ENCODE measurements at places on chromosomes 1 and 21.

DNA sequence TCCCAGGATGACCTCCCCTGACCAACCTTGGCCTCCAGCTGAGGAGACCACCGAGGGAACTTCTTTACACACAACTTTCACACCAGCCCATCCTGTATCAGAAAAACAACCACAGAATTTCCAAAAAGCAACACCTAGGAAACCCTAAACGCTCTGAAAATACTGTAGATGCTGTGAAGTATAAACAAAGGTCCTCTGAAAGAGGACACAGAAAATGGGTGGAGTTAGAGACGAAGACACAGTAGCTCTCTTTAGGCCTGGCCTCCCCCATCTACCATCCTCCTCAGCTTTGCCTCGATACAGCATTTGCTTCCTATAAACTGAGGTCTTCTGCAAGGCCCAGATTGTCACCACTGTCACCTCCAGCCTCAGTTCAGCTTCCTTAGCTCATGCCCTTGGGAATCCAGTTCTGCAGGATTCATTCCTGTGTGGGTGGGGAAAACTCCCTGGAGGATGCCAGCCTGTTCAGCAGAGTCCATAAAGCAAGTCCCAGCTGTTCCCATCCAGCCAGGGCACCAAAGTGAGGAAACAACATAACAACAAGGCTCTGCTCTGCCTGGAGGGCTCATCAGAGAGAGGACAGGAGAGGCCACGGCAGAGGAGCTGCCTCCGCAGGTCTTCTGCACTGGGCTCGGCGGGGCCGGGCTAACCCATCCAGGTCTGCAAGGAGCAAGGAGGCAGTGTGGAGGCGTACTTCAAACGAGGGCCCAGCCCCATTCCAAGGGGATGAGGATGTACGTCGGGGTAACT is 15.0 kb downstream of the PIK3C2B start:
- no peak for DNase-seq

GRCh38 chr1:115746021-115746690 is 22.4 kb downstream of the CASQ2 start:
- DNase-seq, result no peak

- DNase-seq, result no peak
Measured at GRCh38 chr1:229993060-229993459, 74.0 kb upstream of the GALNT2 start.

- no peak for DNase-seq
Measured at GRCh38 chr1:160789051-160789701, 6.8 kb upstream of the LY9 start.

DNA sequence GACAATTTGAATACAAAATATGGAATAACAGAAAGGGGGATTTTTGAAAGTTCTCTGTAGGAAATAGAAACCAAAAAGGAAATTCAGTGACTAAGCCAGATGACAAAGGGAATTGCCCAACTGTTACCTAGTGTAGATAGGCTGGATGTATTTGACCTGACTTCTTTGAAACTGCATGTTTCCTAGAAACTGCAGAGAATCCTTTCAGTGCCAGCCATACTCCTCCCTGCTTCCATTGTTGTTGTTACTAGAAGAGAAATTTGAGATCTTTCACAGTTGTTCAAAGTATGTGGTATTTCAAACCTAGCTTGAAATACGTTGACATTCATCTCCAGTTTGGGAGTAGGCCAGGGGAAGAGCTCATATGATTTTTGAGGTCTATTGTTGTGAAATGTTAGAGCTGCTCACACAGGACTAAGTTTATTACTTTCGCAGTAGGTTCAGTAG is 1.8 kb upstream of the GBP5 start:
- peak; percentile 20 for DNase-seq

- DNase-seq, result no peak
Measured at GRCh38 chr1:39757501-39757900, 13.6 kb downstream of the OXCT2 start.

DNA sequence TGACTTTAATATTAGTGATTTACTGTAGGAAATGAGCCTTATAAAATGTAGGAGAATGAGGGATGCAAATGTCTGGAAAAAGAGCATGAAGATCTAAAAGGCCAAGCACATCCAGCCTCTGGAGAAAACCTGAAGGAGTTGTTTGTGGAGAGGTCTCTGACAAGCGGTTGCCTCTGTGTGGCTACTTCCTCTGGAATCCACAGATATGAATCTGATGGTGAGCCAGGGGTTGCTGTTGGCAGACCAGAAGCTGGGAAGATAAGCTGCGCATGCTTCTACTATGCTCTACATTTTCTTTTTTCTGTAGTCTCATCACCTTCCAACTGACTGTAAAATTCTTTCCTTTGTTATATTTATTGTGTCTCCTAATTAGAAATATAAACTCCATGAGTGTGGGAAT is 248.6 kb downstream of the OLFM3 start:
- no peak for DNase-seq

- no peak for DNase-seq
Measured at GRCh38 chr1:40241362-40241761, 6.4 kb upstream of the TMCO2 start.

DNA sequence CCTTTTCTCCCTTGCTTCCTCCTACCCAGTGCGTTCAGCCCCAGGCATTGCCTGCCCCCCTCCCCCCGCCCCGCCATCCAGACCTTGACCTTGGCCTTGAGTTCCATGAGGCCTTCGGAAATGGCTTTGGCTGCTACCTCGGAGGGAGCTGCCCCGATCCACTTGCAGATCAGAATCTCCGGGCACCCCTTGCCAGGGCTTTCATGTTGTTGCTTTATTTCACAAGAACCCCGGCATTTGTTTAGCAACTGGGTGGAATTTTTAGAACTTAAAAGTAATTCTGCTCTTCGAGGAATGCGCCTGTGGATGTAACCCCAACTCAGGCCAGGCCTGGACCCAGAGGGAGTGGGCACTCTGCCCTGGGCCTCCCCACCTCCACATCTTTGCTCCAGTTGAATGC is 154.1 kb upstream of the TMEM51 start:
- no peak for DNase-seq

GRCh38 chr1:231676487-231676886 is 49.9 kb downstream of the DISC1 start:
- DNase-seq, result no peak

- no peak for DNase-seq
Measured at GRCh38 chr1:110674337-110675059, at the start of gene KCNA3. Gene KCNA3 (minus strand): TSS chr1:110674940. CDS start chr1:110674809, 131 bp downstream.

GRCh38 chr21:29245104-29245643 is 53.5 kb upstream of the BACH1 start:
- no peak for DNase-seq

DNA sequence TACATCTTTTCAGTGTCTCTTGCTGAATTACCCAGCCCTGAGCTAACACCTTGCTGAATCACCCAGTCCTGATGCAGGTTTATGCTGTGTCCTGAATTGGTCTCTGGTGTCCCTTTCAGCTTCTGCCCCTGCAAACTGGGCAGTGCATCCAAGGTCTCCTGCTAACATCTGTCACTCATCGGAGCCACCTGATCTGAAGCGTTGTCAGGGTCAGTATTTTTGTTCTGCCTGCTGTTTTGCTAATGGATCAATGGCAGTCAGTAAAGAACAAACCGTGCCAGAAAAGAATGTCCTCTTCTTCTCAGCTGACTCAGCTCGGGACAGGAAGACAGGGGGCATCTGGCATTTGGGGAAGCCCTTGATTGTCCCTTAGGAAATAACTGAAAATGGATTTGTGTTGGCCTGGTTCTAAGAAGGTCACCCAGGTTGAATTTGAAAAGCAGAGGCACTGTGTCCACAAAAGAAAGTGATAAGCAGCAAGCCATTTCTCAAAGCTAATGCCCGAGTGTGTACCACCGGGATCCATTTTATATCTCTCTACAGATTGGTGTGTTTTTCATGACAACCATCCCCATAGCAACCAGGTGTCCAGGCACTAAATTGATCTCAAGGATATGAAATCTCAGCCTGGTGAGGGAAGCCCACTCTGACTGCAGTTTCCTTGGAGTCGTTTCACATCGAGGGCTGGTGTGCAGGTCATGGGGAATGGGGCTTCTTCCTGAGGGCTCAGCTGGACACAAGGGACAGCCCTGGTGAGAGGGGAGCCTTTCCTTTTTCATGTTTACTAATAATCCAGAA is 109.7 kb upstream of the IRF2BP2 start:
- DNase-seq, result no peak

- no peak for DNase-seq
Measured at GRCh38 chr1:113095790-113096455, 22.9 kb downstream of the LRIG2 start.

GRCh38 chr1:55059302-55060132 is 20.2 kb downstream of the PCSK9 start:
- no peak for DNase-seq

DNA sequence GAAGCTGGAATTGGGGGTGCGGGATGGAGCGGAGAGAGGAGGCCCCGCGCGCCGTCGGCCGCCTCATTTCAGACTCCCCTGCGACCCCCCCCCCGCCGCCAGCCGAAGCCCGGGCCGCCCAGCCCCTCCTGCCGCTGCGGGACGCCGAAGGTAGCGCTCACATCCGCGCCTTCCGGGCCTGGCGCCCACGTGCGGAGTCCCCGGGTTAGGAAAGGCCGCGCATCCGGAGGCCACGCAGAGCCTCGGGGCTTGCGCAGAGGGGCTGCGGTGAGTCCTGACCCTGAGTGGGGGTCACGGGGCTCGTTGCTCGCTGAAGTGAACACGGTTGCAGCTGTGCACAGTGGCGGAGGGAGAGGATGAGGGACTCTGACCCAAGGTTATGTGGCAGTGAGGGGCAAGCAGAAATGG is 552 bp upstream of the ZNF496 start:
- no peak for DNase-seq

GRCh38 chr1:36342426-36343185 is 19.2 kb upstream of the EVA1B start:
- DNase-seq, result no peak

GRCh38 chr1:9455487-9456234 is 83.6 kb upstream of the SLC25A33 start:
- no peak for DNase-seq

- no peak for DNase-seq
Measured at GRCh38 chr21:26443291-26443690, 129.8 kb downstream of the CYYR1 start.

- DNase-seq, result no peak
Measured at GRCh38 chr1:51629918-51630317, 13.0 kb downstream of the OSBPL9 start.

DNA sequence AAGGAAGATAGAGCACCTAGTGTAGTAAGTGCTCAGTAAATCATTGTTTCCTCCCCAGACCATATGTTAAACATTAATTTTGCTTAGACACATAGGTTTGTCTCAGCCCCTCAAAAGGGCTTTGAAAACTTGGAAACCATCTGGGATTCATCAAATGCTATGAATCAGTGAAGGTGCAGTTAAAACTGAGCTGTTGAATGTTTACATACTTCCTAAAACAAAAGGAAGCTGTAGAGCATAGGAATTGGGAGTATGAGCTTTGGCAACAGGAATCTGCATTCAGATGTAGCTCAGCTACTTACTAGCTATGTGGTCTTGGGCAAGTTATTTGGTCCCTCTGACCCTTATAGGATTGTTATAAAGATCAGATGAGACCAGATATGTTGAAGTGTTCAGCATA is 18.7 kb upstream of the PODN start:
- DNase-seq, result no peak

GRCh38 chr1:115748401-115749150 is 19.9 kb downstream of the CASQ2 start:
- no peak for DNase-seq

DNA sequence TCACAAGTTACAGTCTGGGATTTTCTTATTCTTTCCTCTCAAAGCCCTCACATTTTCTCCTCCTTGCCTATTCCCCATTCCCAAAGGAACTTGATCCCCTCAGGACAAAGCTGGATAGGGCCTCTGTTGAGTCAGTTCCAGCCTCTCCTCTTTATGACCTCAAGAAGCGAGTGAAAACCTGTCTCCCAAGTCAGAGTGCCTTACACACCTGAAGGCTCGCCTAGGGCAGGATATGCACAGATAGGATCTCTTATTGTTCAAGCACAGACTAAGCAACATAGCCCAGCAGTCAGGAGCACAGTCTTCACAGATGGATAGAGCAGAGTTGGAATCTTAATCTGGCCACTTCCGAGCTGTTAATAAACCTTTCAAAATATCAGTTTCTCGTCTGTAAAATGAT is 60.8 kb upstream of the PRRC2C start:
- no peak for DNase-seq

DNA sequence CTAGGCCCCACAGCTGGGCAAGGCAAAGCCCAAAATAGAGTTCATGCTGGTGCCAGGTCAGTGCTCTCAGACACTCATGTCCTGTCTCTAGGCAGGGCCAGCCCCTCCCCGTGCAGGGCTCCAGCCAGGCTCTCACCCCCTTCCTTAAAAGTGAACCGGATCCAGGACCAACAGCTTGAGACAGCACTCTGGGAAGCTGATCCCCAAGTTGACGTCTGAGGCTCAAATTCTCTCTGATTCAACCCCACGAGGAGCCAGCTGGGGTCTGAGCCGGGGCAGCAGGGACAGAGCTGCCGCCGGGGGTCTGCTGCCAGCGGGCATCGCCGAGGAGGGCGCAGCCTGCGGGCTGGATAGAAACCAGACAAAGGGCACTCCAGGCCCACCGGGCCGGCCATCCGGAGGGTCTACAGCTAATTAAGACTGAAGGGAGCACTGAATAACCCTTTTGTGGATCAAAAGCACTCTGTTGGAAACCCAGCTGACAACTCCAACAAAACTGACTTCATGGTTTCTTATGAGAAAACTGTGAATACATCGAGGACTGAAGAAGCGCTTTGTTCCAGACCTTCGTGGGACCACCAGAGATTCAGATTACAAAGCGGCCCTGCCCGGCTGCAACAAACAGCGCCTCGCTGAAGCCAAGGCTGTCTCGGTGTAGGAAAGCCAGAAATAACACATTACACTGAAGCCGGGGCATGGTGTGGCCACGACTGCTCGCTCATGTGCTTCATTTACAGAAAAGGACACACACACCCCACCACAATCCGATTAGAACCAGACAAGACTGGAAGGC is 95.8 kb downstream of the PSMG1 start:
- DNase-seq, result no peak

Measured in non-pigmented ciliary epithelial cell (primary cell).